ENCODE measurements at places on chromosomes 1 and 21. TPM values are rescaled to one million over a fixed set of nuclear protein-coding genes. Genes with fewer than 3 reads are reported as not detected.

The TMEM167B gene
- 21.8 TPM for total RNA-seq

DNA sequence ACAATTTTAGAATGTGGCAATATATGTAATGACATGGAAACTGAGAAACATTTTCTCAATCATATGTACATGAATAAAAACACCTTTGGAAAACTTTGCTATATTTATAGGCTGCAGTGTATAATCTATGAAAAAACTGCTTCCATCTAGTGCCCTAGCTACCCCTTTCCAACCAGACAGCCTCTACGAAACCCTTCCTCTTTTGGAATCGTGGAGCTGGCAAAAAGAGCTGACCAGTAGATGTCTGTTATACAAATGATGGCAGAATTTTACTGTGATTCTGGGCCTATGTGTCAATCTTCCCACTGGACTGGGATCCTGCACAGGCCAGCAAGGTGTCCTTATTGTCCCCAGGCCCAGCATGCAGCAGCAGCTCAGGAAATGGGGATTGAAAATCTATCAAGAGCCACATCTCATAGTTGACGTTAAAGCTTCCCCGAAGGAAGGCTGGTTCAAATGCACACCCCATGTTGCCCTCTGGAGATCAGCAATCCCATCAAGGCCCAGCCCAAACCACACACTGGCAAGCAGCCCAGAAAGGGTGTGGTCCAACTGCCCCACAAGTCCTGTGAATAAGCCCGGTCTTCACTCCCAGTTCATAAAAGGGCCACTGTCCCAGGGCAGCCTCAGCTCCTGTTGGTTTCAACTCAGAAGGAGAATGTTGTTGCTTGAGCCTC is 8.8 kb upstream of the FAM20B start:
- H3K27ac ChIP-seq = no peak overlapping the region
- H3K4me1 ChIP-seq = no peaks in the 10 kb centered on the region
- DNase-seq = no peak
- no peaks in the 10 kb centered on the region for H3K36me3 ChIP-seq

DNA sequence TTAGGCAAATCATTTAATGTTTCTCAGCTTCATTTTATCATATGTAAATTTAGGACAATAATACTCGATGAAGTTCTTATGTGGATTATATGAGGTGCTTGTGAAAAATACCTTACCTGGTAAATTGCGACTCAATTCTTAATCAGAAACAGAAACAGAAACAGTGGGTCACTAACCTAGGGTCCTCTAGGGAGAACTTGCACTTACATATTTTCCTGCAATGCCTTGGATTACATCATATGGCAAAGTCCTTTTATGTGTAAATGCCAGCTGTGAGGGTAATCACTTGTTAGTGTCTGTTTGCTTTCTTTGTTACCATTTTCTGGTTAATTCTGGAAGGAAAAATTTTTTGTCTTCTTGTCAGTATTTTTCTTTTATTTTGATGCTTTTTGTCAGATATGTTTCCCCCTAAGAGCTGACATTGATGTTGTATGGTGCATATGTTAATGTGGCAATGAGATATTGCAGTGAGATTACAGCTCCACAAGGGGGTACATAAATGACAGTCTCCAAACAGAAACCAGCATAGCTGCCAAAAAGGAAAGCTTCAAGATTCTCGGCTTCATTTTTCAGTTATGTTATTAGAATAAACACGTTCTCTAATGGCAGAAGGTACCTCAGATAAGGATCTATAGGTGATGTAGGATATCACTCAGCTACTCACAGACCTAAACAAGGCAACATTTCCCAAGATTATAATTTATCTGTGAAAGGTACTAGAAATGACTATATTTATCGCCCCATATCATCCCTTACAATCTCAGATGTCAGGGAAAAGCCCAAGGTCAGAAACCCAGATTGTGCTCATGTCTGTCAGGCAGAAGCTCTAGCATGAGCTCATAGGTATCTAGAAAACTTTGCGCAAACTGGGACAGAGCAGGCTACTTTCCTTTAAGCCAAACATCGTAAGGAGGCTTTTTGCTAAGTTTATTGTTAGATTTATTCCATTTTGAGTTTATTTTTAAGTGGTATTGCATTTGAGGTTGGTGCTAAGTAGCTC is 119.9 kb downstream of the FASLG start:
- H3K27ac ChIP-seq = no peak overlapping the region
- DNase-seq = no peak
- no peaks in the 10 kb centered on the region for H3K4me1 ChIP-seq
- no peaks in the 10 kb centered on the region for H3K27me3 ChIP-seq
- no peaks in the 10 kb centered on the region for H3K36me3 ChIP-seq

DNA sequence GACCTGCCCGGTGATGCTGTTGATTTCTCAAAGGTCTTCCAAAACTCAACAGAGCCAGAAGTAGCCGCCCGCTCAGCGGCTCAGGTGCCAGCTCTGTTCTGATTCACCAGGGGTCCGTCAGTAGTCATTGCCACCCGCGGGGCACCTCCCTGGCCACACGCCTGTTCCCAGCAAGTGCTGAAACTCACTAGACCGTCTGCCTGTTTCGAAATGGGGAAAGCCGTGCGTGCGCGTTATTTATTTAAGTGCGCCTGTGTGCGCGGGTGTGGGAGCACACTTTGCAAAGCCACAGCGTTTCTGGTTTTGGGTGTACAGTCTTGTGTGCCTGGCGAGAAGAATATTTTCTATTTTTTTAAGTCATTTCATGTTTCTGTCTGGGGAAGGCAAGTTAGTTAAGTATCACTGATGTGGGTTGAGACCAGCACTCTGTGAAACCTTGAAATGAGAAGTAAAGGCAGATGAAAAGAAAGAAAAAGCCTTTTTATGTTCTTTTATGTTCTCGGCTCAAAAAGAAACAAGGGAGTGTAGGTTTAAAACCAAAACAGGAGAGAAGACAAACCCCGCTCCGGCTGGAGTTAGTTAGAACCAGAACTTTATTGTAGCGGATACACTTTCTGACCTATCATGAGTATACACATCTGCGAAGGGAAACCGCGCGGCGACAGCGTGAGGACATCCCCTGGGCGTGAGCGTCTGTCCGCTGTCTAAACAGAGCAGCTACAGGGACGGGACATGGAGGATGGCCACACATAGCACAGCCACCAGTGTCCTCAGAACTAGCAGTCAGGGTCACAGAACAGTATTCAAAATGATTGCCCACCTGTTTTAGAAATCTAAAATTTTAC is 77.1 kb downstream of the PIK3CD start:
- DNase-seq = no peak
- H3K4me3 ChIP-seq = no peak overlapping the region
- H3K27ac ChIP-seq = no peak overlapping the region
- no peaks in the 10 kb centered on the region for H3K27me3 ChIP-seq
- peaks cover under 1% of the 10 kb centered on the region for H3K36me3 ChIP-seq
- no peaks in the 10 kb centered on the region for H3K4me1 ChIP-seq

The CYP4A22 gene
- total RNA-seq = not detected

GRCh38 chr1:24927988-24928688 is 1.9 kb downstream of the RUNX3 start:
- H3K4me3 ChIP-seq = no peak overlapping the region
- no peak for DNase-seq
- no peaks in the 10 kb centered on the region for H3K27me3 ChIP-seq
- H3K27ac ChIP-seq = no peak overlapping the region
- no peaks in the 10 kb centered on the region for H3K36me3 ChIP-seq

The FCGR1A gene
- total RNA-seq = not detected

The KCNE2 gene
- not detected for total RNA-seq

The PKP1 gene
- total RNA-seq = not detected

DNA sequence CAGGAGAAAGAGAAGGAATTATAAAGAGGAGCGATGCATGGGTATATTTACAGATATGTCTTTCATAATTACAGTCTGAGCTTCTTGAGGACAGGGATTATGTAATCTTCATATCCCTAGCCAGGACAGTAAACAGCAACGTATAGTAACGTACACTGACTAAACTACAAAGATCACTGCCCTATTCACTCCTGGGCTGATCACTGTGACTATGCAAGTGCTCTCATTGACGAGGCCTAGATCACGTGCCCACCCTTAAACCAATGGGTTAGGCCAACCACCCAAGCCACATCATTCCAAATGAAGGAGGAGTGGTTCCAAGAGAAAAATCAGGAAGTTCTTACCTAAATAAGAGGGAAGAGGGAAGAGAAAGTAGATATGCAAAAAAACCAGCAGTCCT is 18.5 kb downstream of the PIK3R3 start:
- no peaks in the 10 kb centered on the region for H3K27me3 ChIP-seq
- no peaks in the 10 kb centered on the region for H3K4me1 ChIP-seq
- H3K4me3 ChIP-seq = no peak overlapping the region
- no peaks in the 10 kb centered on the region for H3K36me3 ChIP-seq

- no peak for DNase-seq
- no peak overlapping the region for H3K27ac ChIP-seq
- no peaks in the 10 kb centered on the region for H3K27me3 ChIP-seq
- no peaks in the 10 kb centered on the region for H3K4me1 ChIP-seq
These were observed 2.6 kb upstream of the CD2 start for GRCh38 chr1:116751621-116752020.

- no peaks in the 10 kb centered on the region for H3K4me1 ChIP-seq
- H3K4me3 ChIP-seq = no peak overlapping the region
- H3K27me3 ChIP-seq = no peaks in the 10 kb centered on the region
- H3K27ac ChIP-seq = no peak overlapping the region
These were observed 125.1 kb downstream of the CYYR1 start for GRCh38 chr21:26447932-26448475.

DNA sequence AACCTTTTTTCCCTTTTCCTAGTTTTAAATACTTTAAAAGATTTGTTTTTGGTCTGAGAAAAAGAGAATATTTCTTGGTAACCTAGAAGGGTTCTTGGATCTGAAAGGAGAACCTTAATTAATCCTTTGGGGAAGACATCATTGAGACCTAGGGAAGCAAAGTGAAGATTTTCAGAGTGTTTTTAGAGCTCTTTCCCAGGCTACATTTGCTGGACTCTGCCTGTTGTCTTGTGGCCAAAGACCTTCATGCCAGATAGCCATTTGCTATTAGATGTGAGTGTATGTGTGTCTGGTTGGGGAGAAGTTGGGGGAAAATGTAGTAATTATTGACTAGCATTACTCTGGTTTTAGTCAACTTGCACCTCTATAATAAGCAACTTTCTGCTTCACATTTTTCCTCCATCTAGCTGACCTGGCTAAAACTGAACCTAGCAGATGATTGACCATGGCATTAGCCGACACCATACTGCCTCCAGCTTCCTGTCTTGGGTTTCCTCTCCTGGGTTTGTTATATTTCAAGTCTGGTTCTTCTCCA is 239.1 kb downstream of the USP25 start:
- no peak overlapping the region for H3K4me3 ChIP-seq
- no peaks in the 10 kb centered on the region for H3K27me3 ChIP-seq
- no peak for DNase-seq
- no peak overlapping the region for H3K27ac ChIP-seq
- H3K4me1 ChIP-seq = no peaks in the 10 kb centered on the region

- no peak overlapping the region for H3K4me3 ChIP-seq
- H3K36me3 ChIP-seq = no peaks in the 10 kb centered on the region
- H3K27me3 ChIP-seq = no peaks in the 10 kb centered on the region
- no peak for DNase-seq
- H3K27ac ChIP-seq = no peak overlapping the region
These were observed 122.4 kb downstream of the LIPI start for GRCh38 chr21:14088391-14088790.

GRCh38 chr1:207833381-207833780 is 77.5 kb downstream of the CD34 start:
- no peak overlapping the region for H3K27ac ChIP-seq
- no peak for DNase-seq
- peaks cover 13% of the 10 kb centered on the region for H3K4me1 ChIP-seq

The OR2T3 gene
- total RNA-seq = not detected

The ZMYND12 gene
- 0.36 TPM for total RNA-seq

The FAM229A gene
- total RNA-seq = 2.1 TPM

The S1PR1 gene
- total RNA-seq = not detected

DNA sequence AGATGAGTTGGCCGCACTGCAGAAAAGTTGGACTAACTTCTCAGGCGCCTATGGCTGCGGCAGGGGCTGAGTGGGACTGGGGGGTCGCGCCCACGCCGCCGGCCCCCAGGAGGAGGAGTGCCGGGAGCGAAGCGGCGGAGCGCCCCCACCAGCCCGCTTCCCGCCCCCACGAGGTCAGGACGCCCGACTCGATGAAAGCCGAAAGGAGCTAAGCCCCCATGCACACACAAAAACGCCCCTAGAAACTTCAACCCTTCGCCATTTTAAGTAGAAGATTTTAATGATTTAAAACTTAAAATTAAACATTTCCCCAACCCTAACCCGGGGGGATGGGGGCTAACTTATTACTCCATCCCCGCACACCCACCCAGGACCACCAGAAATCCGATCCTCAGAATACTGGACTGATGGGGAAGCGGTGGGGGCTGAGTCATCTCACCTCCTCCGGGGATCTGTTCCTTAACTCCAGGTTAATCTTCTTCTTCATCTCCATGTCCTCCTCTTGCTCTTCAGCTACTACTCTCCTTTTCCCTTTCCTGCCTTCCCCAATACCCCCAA is 539 bp downstream of the ANP32E start:
- H3K27ac ChIP-seq = no peak overlapping the region
- no peak for DNase-seq

The CTTNBP2NL gene
- total RNA-seq = 11.3 TPM

DNA sequence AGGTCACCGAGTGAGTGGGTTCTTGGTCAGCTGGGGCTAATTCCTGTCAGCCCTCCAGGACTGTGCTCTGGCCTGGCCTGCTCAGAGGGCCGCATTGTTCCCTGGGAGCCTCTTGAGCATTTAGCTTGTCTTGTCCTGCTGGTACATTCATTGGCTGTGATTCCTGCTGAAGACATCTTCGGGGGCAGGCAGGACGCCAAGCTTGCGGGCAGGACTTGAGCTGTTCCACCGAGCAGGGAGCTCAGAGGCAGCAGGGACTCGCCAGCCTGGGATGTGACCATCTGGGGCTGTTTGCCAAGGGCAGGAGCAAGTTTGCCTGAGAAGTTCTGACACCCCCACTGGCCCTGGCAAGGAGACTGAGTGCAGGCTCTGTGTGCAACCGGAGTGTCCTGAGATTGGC is 7.0 kb upstream of the SLC26A9 start:
- H3K36me3 ChIP-seq = no peaks in the 10 kb centered on the region
- no peak overlapping the region for H3K27ac ChIP-seq
- H3K4me1 ChIP-seq = peaks cover 6% of the 10 kb centered on the region
- DNase-seq = no peak

The SERBP1 gene
- 192 TPM for total RNA-seq

The MYOG gene
- not detected for total RNA-seq

The FCMR gene
- total RNA-seq = not detected

- no peak overlapping the region for H3K4me3 ChIP-seq
- H3K27ac ChIP-seq = no peak overlapping the region
- H3K27me3 ChIP-seq = no peaks in the 10 kb centered on the region
- DNase-seq = no peak
- H3K4me1 ChIP-seq = peaks cover 7% of the 10 kb centered on the region
These were observed 97.1 kb upstream of the CACYBP start for GRCh38 chr1:174902531-174903099.

DNA sequence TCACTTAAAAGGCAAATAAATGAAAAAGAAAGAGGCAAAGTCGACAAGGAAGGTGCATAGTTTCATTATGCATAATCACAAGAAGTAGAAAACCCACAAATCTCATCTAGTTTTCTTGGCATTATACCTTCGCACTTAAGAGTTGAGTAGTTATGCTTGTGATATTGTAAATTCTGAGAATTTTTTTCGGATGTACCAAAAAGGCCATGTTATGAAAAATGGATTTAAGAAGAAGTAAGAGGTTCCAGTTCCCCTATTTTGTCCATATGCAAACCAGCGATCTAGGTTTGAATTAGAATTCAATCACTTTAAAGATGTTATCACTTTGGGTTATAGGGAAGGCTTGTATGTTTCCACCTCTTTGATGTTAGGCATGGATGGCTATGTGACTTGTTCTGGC is 7.9 kb upstream of the ERICH3 start:
- H3K36me3 ChIP-seq = no peaks in the 10 kb centered on the region
- H3K27me3 ChIP-seq = no peaks in the 10 kb centered on the region
- no peak for DNase-seq
- H3K4me1 ChIP-seq = no peaks in the 10 kb centered on the region
- H3K27ac ChIP-seq = no peak overlapping the region

Data from Caco-2 (cell line).